LNCaP clone FGC (cell line): ENCODE measurements at places on chromosomes 2 and 18.

DNA sequence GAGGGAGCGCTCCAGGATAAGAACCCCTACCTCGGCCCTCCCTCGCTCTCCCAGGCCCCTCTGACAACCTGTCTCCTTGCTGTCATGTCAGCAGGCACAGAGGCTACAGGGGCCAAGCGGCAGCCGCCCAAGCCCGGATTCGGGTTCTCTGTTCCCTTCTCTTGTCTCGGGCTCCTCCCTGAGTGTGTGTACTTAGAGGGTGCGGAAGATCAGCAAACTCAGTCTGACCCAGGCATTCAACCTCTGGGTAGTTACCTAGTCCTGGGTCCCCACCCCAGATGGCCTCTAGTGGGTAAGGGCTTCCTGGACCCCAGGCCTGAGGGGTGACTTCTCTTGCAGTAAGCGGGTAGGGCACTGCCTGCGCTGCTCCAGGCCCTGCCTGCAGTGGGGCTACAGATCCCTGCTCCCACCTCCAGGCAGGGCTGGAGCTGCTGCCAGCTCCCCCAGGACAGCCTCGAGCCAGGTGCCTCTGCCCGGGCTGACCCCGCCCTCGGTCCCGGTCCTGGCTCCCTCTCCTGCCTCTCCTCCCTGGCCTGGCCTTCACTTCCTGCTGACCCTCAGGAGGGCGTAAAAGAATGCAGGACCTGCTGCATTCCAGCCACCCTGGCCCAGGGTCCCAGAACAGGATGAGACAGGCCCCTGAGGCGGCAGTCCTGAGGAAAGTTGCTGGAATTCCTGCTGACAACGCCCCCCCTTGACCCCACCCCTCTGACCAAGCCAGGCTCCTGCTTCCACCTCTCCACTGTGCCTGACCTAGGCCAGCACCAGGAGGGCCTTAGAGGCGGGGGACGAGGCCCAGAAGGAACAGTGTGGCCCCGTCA lies 22.0 kb downstream of the GPC1 start:
- DNase-seq = no peak

DNA sequence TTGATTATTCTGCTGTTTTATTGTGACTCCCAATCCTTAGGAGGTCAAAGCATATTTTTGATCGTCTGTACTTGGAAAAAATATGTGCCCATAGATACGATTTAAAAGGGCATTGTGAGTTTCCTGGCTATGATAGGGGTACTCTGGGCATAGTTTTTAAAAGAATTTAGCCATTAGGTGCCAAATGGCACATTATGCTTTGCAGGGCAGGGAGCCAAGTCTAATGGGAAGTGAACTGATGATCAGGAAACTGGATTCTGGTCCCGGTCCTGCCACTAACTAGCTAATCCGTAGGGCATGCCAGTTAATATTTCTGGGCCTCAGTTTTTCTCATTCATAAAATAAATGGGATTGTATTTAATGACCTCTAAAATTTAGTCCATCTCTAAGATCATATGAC lies 189.3 kb downstream of the LTBP1 start:
- no peak for DNase-seq

DNA sequence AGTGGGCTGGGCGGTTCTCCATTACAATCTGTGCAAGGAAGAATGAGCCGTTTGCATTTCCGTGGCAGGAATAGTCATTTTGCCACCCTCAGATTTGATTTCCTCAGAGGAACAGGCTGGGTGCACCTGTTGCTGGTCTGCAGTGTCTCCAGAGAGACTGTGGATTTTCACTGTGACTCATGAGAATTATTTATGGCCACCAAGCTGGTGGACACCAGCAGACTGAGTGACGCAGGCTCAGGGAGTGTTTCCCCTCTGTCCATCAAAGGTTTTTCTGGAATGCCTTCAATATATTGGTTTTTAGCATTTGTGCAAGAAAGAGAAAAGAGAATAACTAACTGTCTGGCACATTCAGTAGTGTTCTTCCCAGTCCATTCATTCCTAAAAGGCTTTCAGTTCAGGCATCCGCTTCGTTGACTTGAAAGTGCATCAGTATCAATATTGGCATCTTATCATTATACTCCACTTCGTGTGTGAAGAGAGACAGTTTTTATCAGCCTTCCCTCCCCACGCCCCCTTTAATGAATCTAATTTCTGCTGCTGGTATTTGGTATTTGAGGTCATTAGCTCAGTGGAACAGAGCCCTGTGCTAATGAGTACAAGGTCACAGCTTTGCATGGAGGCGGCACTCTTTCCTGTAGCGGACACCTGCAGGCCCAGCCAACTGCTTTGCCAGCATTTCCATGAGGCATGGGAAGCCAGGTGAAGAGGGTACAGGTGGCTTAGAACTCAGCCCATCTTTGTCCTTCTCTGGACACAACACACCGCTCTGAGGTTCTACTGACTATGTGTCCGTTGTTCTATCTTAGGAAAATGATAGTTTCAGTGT lies 39.9 kb downstream of the PRKCE start:
- DNase-seq = no peak

GRCh38 chr2:212979799-212980198 lies 171.6 kb downstream of the IKZF2 start:
- DNase-seq = peak; percentile 38

GRCh38 chr2:75561566-75562512 lies 1.1 kb upstream of the EVA1A start:
- no peak for DNase-seq

DNA sequence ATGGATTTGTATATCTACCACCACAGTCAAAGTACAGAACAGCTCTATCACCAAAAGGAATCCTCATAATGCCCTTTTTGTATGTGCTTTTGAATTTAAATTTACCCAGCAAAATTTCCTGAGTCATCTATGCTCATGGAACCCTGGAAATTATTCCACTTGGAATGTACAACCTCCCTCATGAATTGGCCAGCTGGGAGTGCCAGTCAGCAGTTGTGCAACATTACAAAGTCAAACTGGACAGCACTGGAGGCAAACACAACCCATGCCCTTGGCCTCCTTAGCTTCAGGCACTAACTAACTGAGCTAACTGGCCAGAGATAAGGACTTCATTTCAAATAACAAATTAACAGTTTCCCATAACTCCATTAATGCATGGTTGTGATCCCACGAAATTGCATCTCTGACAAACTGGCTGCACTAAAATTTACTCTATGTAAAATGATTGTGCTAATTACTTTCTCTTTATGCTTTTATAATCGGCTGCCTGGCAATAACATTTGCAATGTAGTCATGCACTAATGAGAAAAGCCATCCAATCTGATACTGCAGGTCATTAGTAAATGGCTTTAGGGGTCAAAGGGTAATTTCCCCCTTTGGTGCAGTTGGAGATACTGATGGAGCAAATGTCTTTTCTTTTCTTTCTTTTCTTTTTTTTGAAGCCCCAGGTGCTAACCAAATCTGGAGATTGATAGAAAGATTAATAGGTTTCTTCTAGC lies 270.5 kb downstream of the ACTR3 start:
- no peak for DNase-seq

DNA sequence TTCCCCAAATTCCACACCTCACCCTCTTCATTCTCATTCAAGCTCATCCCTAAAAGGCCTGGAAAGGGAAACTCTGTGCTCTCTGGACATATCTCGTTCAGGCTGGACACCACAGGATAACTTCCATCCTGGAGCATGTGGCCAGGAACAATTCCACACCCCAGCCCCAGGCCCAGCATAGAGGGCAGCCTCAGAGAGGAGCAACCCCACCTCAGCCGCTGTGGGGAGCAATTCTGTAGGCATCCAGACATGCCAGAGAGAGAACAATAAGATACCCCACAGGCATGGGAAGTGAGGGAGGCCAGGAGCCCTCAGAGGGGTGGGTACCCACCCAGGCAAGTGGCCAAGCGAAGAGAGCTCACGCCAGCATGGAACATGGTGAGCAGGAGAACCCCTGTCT lies 143.4 kb downstream of the GFPT1 start:
- DNase-seq = no peak

- no peak for DNase-seq
Observed at GRCh38 chr2:102435741-102436140, 12.8 kb downstream of the IL18RAP start.

DNA sequence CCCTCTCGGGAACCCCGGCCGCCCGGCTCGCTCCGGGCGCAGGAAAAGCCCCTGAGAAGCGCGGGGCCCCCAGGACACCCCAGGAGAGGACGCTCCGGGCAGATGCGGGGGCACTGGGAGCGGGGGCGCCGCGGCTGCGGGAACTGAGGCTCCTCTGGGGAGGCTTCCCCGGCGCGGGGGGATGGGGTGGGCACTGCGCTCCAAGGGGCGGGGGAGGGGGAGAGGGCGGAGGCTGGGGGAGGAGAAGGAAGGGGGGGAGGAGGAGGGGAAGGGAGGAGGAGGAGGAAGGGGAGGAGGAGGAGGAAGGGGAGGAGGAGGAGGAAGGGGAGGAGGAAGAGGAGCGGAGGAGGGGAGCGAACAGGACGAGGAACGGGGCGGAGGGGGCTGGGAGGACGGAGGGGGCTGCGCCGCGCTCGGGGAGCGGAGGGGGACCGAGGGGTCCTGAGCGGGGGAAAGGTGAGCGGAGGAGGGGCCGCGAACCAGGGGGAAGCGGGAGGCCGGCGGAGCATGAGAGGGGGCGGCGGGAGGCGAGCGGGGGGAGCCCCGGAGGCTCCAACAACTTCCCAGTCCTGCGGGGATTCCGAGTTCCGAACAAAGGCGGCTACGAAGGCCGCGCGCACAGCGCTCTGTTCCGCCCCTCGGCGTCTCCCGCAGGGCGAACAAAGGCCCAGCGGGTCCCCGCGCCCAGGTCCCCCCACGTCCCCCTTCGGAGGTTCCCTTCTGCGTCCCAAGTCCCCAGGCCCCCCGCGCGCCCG lies 742 bp downstream of the PXDN start:
- DNase-seq = no peak

GRCh38 chr2:46118656-46119371 lies 178.4 kb upstream of the EPAS1 start:
- no peak for DNase-seq

- no peak for DNase-seq
Observed at GRCh38 chr2:108813732-108814131, 27.2 kb downstream of the CCDC138 start.

- no peak for DNase-seq
Observed at GRCh38 chr2:239874636-239875356, 150.3 kb downstream of the NDUFA10 start.

- no peak for DNase-seq
Observed at GRCh38 chr2:1234731-1235308, 178.4 kb upstream of the TPO start.

DNA sequence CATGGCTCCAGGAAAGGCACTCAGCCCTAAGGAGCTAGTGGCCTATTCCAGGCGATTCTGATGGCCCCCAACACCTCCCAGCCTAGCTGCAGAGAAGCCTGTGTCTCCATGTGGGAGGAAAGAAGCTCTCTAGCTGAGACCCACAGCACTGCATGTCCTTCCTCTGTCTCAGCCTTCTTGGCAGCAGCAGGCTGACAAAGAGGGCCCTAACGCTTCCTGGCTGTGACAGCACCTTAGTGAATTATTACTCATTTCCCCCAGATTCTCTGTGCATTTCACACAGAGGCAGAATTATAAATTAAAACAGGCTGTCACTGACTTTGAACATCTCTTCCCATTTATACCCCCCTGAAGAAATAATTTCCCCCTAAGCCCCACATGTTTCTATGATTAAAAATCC lies 206.8 kb downstream of the CLIP4 start:
- DNase-seq = no peak

DNA sequence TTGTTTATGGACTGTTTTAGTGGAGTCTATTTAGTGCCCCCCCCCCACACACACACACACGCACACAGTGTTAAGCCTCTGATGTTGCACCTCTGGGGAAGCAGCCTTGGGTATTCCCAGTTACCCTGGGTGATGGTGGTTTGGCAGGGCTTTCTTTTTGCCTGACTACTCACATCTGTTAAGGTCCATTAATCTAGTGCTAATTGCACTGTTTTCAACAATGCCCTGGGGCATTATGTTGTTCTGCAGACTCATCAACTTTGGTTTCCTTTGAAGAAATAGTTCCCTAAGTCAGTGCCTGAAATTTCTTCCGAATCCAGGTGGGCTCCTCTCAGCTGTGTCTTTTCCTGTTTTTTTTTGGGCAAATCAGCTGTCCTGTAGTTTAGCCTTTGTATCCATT lies 34.7 kb downstream of the SPOPL start:
- DNase-seq = no peak

- DNase-seq = no peak
Observed at GRCh38 chr2:105454801-105455485, 56.1 kb upstream of the FHL2 start.

- DNase-seq = peak; percentile 88
Observed at GRCh38 chr2:211248841-211249240, 692.4 kb downstream of the CPS1 start.

DNA sequence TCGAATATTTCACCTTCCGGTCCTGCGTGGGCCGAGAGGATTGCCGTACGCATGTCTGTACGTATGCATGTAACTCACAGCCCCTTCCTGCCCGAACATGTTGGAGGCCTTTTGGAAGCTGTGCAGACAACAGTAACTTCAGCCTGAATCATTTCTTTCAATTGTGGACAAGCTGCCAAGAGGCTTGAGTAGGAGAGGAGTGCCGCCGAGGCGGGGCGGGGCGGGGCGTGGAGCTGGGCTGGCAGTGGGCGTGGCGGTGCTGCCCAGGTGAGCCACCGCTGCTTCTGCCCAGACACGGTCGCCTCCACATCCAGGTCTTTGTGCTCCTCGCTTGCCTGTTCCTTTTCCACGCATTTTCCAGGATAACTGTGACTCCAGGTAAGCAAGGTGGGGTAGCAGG lies at the start of gene SERPINB5:
Gene SERPINB5, plus strand, starts transcription at position 291 of the 400 bp plus-strand sequence. CDS start 7,471 bp downstream, outside the sequence.
- peak; percentile 56 for DNase-seq

DNA sequence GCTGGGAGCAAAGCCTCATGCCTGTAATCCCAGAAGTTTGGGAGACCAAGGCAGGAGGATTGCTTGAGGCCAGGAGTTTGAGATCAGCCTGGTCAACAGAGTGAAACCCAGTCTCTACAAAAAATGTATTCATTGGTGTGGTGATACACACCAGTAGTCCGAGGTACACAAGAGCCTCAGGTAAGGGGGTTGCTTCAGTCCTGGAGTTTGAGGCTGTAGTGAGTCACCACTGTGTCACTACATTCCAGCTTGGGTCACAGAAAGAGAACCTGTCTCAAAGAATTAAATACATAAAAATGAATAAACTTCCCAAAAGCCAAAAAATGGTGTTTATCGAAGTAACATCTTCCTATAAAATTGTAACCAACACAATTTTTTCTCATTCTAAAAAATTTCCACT lies 568.1 kb upstream of the LINC00305 start:
- no peak for DNase-seq

DNA sequence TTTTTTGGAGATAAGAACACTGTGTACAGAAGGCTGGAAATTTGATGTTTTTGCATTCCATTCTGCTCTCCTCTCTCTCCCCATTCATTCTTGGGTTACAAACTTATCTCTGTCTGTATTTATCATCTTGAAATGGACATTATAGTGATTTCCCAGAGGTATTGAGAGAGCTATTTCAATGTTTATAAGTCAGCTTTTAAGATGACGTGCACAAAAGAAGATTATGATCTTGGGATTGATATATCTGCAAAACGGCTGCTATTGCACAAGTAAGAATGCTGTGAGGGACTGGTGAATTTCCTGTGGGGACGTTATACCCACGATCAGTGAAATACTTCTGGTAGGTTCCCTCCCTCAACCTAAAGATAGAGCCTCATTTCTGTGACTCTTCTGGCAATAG lies 61.0 kb upstream of the DTNA start:
- no peak for DNase-seq

GRCh38 chr2:37449761-37450296 lies 105.4 kb downstream of the QPCT start:
- DNase-seq = no peak
